Central memory CD8-positive, alpha-beta T cell (primary cell): ENCODE measurements at places on chromosomes 3 and 15.

DNA sequence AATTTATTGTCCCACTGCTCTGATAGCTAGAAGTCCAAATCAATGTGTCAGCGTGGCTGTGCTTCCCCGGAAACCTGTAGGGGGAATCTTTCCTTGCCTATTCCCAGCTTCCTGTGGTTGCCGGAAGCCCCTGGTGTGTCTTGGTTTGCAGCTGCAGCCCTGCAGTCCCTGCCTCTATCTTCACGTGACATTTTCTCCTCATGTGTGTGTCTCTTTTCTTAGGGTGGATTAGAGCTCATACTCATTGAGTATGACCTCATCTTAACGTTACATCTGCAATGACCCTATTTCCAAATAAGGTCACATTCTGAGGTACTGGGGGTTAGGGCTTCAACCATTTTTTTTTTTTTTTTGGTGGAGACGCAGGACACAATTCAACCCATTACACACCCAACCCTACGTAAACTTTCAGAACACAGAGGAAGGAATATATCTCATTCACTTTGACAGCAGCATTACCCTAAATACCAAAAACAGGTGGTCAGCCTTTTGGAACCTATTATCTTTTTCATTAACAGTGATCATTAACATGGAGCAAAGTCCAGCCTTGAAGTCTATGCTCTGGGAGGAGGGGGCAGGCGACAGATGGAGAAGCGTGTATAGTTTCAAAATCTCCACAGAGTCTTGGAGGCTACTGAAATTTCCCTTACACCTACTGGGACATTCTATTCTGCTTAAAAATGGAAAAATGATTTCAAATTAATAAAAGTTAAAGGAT is 88.6 kb downstream of the RYK start:
- DNase-seq = no peak
- H3K4me1 ChIP-seq = no peaks in the 10 kb centered on the region
- H3K27me3 ChIP-seq = no peaks in the 10 kb centered on the region
- peaks cover 34% of the 10 kb centered on the region for H3K36me3 ChIP-seq

- no peak overlapping the region for H3K4me3 ChIP-seq
- DNase-seq = no peak
- H3K27me3 ChIP-seq = no peaks in the 10 kb centered on the region
- H3K27ac ChIP-seq = peak overlapping the region; percentile 70
Measured at GRCh38 chr15:67147396-67147949, 82.1 kb downstream of the SMAD3 start.

DNA sequence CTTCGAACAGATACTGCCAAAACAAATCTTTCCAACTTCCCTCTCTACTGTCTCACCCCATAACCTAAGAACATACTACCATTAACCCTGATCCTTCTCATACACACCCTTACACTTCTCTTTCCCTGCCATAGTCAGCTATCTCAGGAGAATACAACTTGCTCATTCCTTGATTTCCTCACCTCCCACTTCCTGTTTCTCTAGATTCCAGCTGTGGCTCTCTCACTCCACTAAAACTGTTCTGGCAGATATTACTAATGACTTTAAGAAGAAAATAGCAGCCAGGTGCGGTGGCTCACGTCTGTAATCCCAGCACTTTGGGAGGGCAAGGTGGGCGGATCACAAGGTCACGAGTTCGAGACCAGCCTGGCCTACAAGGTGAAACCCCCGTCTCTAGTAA is 4.6 kb downstream of the LSG1 start:
- no peak for DNase-seq
- H3K27me3 ChIP-seq = no peaks in the 10 kb centered on the region
- H3K4me3 ChIP-seq = no peak overlapping the region
- peaks cover 35% of the 10 kb centered on the region for H3K4me1 ChIP-seq

GRCh38 chr3:54146506-54147239 is 24.3 kb downstream of the CACNA2D3 start:
- DNase-seq = no peak
- H3K4me1 ChIP-seq = no peaks in the 10 kb centered on the region
- H3K4me3 ChIP-seq = no peak overlapping the region

- H3K27me3 ChIP-seq = no peaks in the 10 kb centered on the region
- peaks cover 24% of the 10 kb centered on the region for H3K4me1 ChIP-seq
- H3K36me3 ChIP-seq = peaks cover 8% of the 10 kb centered on the region
- DNase-seq = no peak
- H3K4me3 ChIP-seq = no peak overlapping the region
Measured at GRCh38 chr3:187920913-187921312, 175.6 kb upstream of the BCL6 start.

DNA sequence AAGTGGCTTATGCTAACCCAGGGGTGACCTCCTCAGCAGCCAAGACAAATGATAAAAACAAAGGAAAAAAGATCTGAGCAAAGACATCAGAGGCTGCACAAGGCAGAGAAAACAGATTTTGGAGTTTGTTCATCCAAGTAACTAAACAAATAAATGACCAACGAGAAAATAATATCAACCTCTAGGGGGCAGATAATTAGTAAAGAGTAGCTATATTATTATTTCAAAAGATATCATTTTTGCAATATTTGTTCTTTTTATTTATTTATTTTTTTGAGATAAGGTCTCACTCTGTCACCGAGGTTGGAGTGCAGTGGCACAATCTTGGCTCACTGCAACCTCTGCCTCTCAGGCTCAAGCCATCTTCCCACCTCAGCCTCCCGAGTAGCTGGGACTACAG is 101.8 kb downstream of the PCCB start:
- H3K36me3 ChIP-seq = peaks cover 18% of the 10 kb centered on the region
- peaks cover 6% of the 10 kb centered on the region for H3K4me1 ChIP-seq
- no peaks in the 10 kb centered on the region for H3K27me3 ChIP-seq
- H3K4me3 ChIP-seq = no peak overlapping the region

GRCh38 chr3:157618075-157618760 is 115.0 kb upstream of the VEPH1 start:
- H3K4me3 ChIP-seq = no peak overlapping the region
- H3K27ac ChIP-seq = no peak overlapping the region
- no peak for DNase-seq
- peaks cover 28% of the 10 kb centered on the region for H3K27me3 ChIP-seq
- H3K36me3 ChIP-seq = no peaks in the 10 kb centered on the region

DNA sequence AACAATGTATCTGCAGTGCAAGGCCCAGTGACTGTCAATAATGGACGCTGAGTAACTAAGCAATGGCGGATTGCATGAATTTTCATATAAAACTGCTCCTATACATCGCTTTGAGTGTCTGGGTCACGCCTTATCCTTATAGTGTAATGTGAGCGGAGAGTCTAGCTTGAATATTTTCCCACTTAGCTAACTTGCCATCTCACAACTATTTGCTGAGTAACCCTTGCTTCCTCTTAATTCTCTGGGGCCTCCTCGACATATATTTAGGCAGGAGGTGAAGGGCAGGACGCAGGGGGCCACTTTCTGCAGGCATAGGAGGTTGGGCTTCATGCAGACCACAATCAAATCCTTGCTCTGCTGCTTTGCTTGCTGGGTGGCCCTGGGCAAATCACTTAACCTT is 24.0 kb downstream of the ST8SIA2 start:
- DNase-seq = no peak
- no peaks in the 10 kb centered on the region for H3K36me3 ChIP-seq
- peaks cover 50% of the 10 kb centered on the region for H3K27me3 ChIP-seq
- no peak overlapping the region for H3K27ac ChIP-seq
- no peak overlapping the region for H3K4me3 ChIP-seq

DNA sequence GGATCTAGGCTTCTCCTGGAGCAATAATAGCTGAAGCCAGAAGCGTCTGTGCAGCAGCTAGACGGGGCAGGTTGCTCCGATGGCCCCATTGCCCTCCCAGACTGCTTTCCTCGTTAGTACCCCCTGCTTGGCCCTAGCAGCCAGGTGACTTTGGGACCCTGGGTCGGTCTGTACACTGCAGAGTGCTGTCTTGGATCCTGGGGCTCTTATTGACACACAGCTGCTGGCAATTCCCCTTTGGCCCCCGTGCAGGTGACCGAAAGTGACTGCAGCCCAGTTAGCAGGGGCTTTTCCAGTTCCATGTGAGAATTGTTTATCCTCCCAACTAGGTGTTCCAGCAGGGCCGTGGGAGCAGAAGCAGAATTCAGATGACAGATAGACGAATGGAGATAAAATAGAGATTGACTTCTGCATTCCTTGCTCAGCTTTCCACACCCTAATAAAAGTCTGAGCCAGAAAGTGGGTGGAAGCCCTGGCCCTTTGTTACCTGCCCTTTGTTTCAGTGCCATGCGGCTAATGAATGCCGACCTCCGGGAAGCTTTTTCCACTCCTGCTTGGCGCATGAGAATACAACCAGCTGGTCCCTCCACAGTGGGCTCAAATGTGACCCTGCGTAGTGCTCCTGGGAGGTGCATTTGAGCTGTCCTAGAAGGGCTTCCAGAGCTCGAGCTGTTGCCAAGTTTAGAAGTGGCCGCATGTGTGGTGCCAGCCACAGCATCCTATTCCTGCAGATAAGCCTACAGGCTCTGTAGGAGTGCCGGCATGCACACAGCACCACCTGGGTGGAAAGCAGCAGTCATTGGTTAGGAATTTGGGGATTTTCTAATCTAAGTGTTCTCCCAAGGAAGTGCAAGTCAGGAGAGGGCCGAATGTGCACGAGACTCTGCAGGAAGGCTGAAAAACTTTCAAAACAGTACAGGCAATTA is 94.4 kb downstream of the SLCO3A1 start:
- DNase-seq = no peak
- peaks cover 3% of the 10 kb centered on the region for H3K36me3 ChIP-seq
- H3K4me1 ChIP-seq = peaks cover 91% of the 10 kb centered on the region
- H3K27me3 ChIP-seq = no peaks in the 10 kb centered on the region

GRCh38 chr3:147269907-147270306 is 136.4 kb downstream of the ZIC4 start:
- H3K4me1 ChIP-seq = no peaks in the 10 kb centered on the region
- H3K36me3 ChIP-seq = peaks cover 2% of the 10 kb centered on the region
- no peak overlapping the region for H3K4me3 ChIP-seq
- no peak for DNase-seq

GRCh38 chr15:68354268-68354667 is 76.7 kb downstream of the FEM1B start:
- H3K27me3 ChIP-seq = no peaks in the 10 kb centered on the region
- no peak for DNase-seq
- peaks cover 2% of the 10 kb centered on the region for H3K36me3 ChIP-seq
- H3K4me3 ChIP-seq = no peak overlapping the region
- no peak overlapping the region for H3K27ac ChIP-seq
- H3K4me1 ChIP-seq = no peaks in the 10 kb centered on the region

DNA sequence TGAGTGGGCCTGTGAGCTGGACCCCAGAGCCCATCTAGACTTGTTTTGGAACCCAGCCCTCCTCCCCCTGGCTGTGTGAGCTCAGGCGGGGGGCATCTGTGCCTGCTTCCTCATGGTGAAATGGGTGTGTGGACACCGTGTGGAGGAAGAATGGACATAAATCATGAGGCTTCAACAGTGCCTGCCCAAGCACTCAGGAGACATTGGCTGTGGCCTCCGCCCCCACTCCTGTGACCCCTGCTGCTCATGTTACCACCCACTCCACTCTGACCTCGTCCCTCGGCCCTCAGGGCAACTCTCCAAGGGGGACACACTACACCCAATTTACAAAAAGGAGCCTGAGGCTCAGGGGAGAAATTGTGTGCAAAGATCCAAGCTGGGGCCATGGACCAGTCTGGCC is 16.6 kb downstream of the TPRA1 start:
- peaks cover 5% of the 10 kb centered on the region for H3K36me3 ChIP-seq
- H3K4me3 ChIP-seq = no peak overlapping the region
- peaks cover 11% of the 10 kb centered on the region for H3K4me1 ChIP-seq
- H3K27me3 ChIP-seq = no peaks in the 10 kb centered on the region

- H3K4me1 ChIP-seq = peaks cover 12% of the 10 kb centered on the region
- DNase-seq = peak; percentile 44
- H3K36me3 ChIP-seq = peaks cover 1% of the 10 kb centered on the region
- no peak overlapping the region for H3K27ac ChIP-seq
- no peak overlapping the region for H3K4me3 ChIP-seq
- no peaks in the 10 kb centered on the region for H3K27me3 ChIP-seq
Measured at GRCh38 chr3:50550079-50550736, 17.3 kb downstream of the C3orf18 start.

- no peaks in the 10 kb centered on the region for H3K4me1 ChIP-seq
- DNase-seq = no peak
- H3K27ac ChIP-seq = no peak overlapping the region
- no peaks in the 10 kb centered on the region for H3K36me3 ChIP-seq
- H3K27me3 ChIP-seq = peaks cover 61% of the 10 kb centered on the region
- no peak overlapping the region for H3K4me3 ChIP-seq
Measured at GRCh38 chr3:127193341-127193740, 410 bp downstream of the PRR23E start.

GRCh38 chr15:38476120-38476519 is 22.2 kb downstream of the FAM98B start:
- DNase-seq = no peak
- peak overlapping the region; percentile 57 for H3K27ac ChIP-seq
- H3K4me1 ChIP-seq = peaks cover 25% of the 10 kb centered on the region
- no peak overlapping the region for H3K4me3 ChIP-seq

DNA sequence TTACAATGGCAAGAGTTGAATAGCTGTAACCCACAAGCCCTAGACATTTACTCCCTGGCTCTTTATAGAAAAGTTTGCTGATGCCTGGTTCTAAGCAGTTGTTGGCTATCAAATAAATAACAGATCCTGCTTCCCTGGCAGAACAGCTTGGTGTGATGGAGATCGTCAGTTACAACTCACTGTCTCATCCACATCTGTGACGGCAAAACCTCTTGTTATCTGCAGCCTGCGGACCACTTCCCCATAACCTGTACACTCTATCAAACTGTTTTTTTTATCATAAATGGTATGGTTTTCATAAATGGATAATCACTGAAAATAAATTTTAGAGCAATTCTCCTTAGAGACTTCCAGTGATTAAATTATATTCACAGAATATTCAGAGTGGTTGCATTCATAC is 14.1 kb downstream of the ZDHHC3 start:
- DNase-seq = no peak
- H3K27ac ChIP-seq = no peak overlapping the region
- H3K36me3 ChIP-seq = peaks cover 1% of the 10 kb centered on the region
- peaks cover 63% of the 10 kb centered on the region for H3K4me1 ChIP-seq

DNA sequence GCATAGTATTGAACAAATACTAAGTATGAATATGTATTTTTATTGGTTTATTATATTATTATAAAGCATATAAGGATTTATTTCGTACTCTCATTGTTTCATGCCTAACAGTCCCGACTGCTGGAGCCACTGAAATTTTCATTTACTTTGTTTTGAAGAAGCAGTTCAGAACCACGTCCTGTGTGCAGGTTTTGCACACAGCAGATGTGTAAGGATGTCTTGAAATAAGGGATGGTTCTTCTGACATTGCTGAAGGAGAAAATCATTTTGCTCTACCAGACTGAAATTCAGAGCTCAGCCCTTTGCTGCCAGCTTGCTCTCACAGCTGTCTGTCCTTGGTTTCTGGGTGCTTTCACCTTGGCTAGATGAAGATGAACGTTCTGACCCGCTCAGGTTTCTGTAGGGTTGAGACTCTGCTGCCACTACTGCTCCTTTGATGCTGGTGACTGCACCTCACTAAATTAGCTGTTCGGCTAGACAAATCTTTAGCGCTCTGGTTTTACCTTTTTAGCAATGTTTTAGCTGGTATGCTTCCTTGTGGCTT is 54.2 kb downstream of the UBE2E1 start:
- H3K36me3 ChIP-seq = peaks cover 12% of the 10 kb centered on the region
- H3K4me1 ChIP-seq = peaks cover 56% of the 10 kb centered on the region

GRCh38 chr3:105505170-105505569 is 138.5 kb downstream of the ALCAM start:
- no peak overlapping the region for H3K27ac ChIP-seq
- DNase-seq = no peak
- H3K4me1 ChIP-seq = no peaks in the 10 kb centered on the region
- no peak overlapping the region for H3K4me3 ChIP-seq

GRCh38 chr3:71048948-71049347 is 534.6 kb downstream of the FOXP1 start:
- H3K27ac ChIP-seq = no peak overlapping the region
- no peak overlapping the region for H3K4me3 ChIP-seq
- peaks cover 56% of the 10 kb centered on the region for H3K36me3 ChIP-seq
- peaks cover 69% of the 10 kb centered on the region for H3K4me1 ChIP-seq
